ENCODE measurements at places on chromosomes 2 and 18.

- DNase-seq = no peak
These were observed 18.1 kb upstream of the ZNF407 start for GRCh38 chr18:74579496-74580065.

GRCh38 chr2:96945014-96945413 lies 41.4 kb downstream of the FAM178B start:
- DNase-seq = no peak

GRCh38 chr2:216951171-216951570 lies 91.3 kb upstream of the TNP1 start:
- DNase-seq = peak; percentile 22

- no peak for DNase-seq
These were observed 30.8 kb upstream of the CCL20 start for GRCh38 chr2:227782804-227783203.

- DNase-seq = no peak
These were observed 34.2 kb downstream of the TMEM17 start for GRCh38 chr2:62471816-62472215.

GRCh38 chr2:120844070-120844738 lies 108.5 kb downstream of the GLI2 start:
- peak; percentile 63 for DNase-seq

- no peak for DNase-seq
These were observed 128.3 kb downstream of the ACOXL start for GRCh38 chr2:110860630-110861029.

DNA sequence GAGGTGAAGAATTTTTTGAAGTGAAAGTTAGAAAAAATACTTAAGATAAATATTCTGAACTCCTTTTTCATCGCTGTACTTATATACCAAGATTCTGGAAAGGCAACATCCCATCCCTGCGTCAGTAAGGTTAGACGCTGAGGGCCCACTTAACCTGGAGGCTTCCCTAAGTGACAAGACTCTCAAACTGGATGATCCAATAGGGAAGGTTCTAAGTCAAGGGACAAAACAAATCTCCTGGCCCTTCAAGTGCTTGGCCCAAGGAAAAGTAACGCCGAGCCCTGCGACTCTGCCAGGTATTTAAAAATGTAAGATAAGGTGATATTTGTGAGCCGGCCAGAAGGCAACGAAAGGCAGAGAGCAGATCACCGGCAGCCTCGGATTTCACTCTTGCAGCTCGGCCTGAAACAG lies 1.3 kb downstream of the STK39 start:
- DNase-seq = no peak

GRCh38 chr2:225328192-225328591 lies 71.3 kb upstream of the NYAP2 start:
- DNase-seq = peak; percentile 55

DNA sequence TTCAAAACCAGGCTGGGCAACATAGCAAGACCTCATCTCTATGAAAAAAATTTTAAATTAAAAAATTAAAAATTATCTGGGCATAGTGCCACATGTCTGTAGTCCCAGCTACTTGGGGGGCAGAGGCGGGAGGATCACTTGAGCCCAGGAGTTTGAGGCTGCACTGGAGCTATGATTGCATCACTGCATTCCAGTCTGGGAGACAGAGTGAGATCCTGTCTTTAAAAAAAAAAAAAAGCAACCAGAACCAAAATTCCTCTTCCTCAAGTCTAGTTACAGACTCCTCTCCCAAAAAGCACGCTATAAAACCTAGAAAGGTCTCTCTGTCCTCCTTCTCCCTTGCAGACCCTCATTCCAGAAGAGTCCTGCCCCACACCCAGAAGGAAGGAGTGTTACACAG lies 23.9 kb downstream of the TNFAIP6 start:
- DNase-seq = peak; percentile 79

DNA sequence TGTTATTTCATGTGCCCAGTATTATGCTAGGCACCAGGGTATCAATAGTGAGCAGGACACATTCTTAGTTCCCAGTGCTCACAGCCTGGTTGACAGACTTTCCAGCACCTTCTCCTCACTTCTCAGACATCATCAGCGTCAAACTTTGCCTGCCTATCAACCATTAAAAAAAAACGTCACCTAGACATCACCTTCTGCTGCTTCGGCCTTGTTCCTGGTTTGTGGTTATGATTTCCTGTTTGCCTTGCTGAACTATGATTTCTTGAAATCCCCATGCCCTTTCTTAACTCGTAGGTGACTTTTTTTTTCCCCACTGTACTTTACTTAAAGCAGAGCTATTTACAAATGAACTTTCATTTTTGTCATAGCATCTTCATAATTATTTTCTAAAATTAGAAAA lies 60.4 kb upstream of the NABP1 start:
- DNase-seq = no peak

DNA sequence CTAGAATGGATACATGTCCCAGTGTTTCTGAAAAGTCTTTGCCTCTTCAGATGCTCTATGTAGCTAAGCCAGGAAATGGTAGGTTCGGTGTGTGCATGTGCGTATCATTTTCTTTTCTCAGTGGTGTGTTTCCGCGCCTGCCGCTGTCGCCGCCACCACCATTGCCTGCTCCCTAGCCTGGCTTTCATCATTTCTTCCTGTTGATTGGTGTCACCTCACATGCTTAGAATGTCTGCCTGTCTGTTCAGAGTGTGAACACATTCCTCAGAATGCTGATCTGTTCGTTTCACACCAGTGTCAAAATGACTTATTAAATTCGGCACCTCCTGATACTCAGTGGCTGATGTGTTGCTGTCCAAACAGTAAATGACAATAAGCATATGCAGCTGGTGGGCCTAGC lies 255.2 kb upstream of the SPRED2 start:
- DNase-seq = no peak

GRCh38 chr2:153476816-153477635 lies 1.5 kb downstream of the RPRM start:
- no peak for DNase-seq

DNA sequence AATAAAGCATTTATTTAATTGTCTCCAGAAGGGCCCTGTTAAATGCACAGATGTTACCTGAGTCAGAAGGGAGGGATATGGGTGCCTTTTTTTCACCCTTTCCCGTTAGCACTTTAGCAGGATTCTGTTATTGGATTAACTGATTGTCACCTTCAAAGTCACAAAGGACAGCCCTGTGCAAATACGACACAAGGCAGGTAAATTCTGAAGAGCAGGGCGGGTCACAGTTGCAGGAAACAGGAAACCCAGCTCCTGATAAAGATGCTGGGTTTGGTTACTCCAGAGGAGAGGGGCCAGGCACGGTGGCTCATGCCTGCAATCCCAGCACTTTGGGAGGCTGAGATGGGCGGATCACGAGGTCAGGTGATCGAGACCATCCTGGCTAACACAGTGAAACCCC lies 11.4 kb upstream of the PKDCC start:
- no peak for DNase-seq

- DNase-seq = no peak
These were observed 62.3 kb upstream of the SNTG2 start for GRCh38 chr2:888211-888801.
